ENCODE measurements at places on chromosomes 11 and 22.

- no peak for DNase-seq
Observed at GRCh38 chr22:28952857-28953256, 69.5 kb downstream of the ZNRF3 start.

DNA sequence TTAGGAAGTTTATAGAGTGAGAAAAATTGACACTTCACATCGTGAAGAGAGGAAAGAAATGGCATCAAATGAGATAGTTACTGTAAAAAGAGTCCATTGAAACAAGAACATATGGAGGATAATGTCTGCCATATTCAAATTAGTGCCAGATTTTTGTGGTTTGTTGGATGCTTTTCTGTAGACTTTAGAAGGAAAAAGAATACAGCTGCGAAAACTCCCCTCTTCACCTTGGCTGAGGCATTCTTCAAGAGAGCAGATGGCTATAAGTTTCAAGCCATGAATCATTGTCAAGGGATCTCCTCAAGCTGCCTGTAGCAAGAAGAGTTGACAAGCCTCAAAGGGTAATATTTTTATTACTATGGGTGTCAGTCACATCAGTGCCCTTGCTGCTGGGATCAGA lies 507.4 kb upstream of the RAG2 start:
- no peak for DNase-seq

DNA sequence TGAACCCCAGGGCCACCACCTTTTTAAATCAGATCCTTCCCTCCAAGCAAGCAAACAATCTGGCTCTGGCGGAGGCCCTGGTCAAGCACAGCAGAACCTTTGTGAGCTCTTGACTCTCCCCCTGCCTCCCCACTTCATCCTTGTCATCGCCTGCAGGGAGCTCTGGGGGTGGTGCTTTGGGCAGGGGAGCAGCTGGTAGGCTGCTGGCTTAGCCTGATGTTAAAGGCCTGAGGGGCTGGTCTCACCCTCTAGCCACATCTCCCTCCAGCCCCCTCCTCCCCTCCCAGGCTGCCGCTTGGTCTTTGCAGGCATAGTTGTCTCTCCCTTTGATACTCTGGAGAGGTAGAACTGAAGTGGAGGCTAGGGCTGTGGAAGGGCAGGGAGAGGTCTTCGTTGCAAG lies 50.9 kb downstream of the THAP12 start:
- DNase-seq, result no peak

DNA sequence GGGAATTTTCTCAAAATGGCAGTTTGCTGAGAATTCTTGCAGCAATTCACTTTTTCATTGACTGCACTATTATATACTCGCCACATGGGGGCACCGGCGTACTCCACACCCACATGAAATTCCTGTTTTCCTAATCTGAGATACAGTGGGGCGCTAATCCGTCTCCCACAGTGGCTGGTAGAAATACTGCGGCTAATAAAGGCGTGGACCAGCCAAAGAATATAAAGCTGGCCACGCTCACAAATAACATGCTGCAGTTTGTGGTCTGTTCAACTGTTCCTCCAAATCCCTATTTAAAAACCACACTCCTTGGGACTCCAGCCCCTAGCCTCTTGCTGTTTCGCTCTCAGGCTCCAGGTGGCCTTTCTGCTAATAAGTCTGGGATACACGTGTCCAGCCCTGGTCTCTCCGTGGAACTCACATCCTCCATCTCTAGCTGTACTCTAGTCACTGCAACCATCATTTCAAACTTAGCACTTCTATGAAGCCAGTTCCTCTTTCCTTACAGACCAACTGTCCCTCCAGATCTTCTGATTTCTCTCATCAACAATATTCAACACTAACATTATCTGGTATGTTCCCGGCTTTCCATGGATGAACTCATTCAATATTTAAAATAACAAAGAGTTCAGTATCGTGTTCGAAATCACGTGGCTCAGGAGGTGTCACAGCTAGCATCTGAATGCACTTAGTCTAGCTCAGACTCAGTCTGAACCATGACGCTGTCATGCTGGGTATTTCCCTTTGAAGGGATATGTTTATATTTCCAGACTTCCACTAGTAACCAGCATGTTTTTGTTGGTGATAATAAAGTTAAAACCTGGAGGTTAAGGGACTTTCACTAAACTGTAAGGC lies 22.0 kb downstream of the TBRG1 start:
- DNase-seq, result no peak

- no peak for DNase-seq
Observed at GRCh38 chr11:60634126-60634525, 65.3 kb upstream of the MS4A8 start.

DNA sequence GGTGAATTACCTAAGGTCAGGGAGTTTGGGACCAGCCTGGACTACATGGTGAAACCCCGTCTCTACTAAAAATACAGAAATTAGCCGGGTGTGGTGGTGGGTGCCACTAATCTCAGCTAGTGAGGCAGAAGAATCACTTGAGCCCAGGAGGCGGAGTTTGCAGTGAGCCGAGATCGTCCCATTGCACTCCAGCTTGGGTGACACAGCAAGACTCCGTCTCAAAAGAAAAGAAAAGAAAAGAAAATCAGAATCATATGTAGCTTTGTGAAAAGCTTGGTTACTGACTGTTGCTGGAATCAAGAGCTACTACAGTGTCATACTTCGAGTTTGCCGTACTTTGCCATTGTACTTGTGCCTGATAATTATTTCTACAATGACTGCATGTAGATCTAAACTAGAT lies 4.2 kb upstream of the TMEM135 start:
- no peak for DNase-seq

- no peak for DNase-seq
Observed at GRCh38 chr22:43945632-43946383, 9.4 kb upstream of the SAMM50 start.
